Left cardiac atrium (tissue), 4 donors: ENCODE measurements at places on chromosomes 5 and 9. TPM values are rescaled to one million over a fixed set of nuclear protein-coding genes. Genes with fewer than 3 reads are reported as not detected.

Gene GRXCR2
- total RNA-seq = 0.60 TPM

Gene BTNL8
- 0.21 TPM for total RNA-seq

Gene CAMK4
- total RNA-seq = 0.53 TPM

Gene RANBP6
- total RNA-seq = 18.6 TPM

Gene MARCOL
- total RNA-seq = not detected

Gene AJM1
- total RNA-seq = 9.6 TPM

Gene SPATA9
- total RNA-seq = 0.47 TPM

Gene IRX2
- total RNA-seq = 1.0 TPM

Gene NR6A1
- 1.3 TPM for total RNA-seq

Gene LRRC26
- total RNA-seq = not detected

Gene SHISAL2B
- total RNA-seq = not detected

Gene CXCL14
- 11.7 TPM for total RNA-seq

Gene KIF27
- 4.5 TPM for total RNA-seq

Gene TMEM174
- not detected for total RNA-seq

Gene MEF2C
- 53.7 TPM for total RNA-seq

Gene FOXB2
- not detected for total RNA-seq

Gene SLCO6A1
- not detected for total RNA-seq

Gene SPDL1
- 4.4 TPM for total RNA-seq

Gene NR4A3
- total RNA-seq = 38.6 TPM

Gene MLANA
- not detected for total RNA-seq

Gene PALM2AKAP2
- total RNA-seq = 102 TPM

Gene RASGEF1C
- 0.65 TPM for total RNA-seq

Gene TMEM252
- total RNA-seq = not detected

Gene PCDHGB7
- total RNA-seq = 7.6 TPM

Gene CDC20B
- total RNA-seq = not detected

Gene TXNDC8
- not detected for total RNA-seq

Gene TGFBI
- 130 TPM for total RNA-seq

Gene TYRP1
- 32.8 TPM for total RNA-seq

Gene NOP16
- 30.2 TPM for total RNA-seq

Gene HMCN2
- total RNA-seq = 6.0 TPM

Gene LCN1
- total RNA-seq = not detected

Gene ANKDD1B
- 0.21 TPM for total RNA-seq

Gene FOXD4L3
- total RNA-seq = 0.13 TPM

Gene GFI1B
- not detected for total RNA-seq

Gene B4GALT7
- 14.5 TPM for total RNA-seq

Gene TRAF2
- total RNA-seq = 11.8 TPM

Gene PARP8
- 13.5 TPM for total RNA-seq

Gene CCNJL
- total RNA-seq = 5.6 TPM

Gene CANX
- total RNA-seq = 550 TPM

Gene ORM2
- not detected for total RNA-seq

Gene FCN2
- not detected for total RNA-seq

Gene CDC25C
- total RNA-seq = 0.21 TPM
